Stimulated activated CD8-positive, alpha-beta memory T cell treated with anti-CD3 and anti-CD28 coated beads, Interleukin-4, amount 100 ng/mL, for 4 hours (primary cell): ENCODE measurements at places on chromosomes 16 and 17.

- DNase-seq: no peak
Observed at GRCh38 chr17:77744066-77744988, 214.2 kb upstream of the TNRC6C start.

DNA sequence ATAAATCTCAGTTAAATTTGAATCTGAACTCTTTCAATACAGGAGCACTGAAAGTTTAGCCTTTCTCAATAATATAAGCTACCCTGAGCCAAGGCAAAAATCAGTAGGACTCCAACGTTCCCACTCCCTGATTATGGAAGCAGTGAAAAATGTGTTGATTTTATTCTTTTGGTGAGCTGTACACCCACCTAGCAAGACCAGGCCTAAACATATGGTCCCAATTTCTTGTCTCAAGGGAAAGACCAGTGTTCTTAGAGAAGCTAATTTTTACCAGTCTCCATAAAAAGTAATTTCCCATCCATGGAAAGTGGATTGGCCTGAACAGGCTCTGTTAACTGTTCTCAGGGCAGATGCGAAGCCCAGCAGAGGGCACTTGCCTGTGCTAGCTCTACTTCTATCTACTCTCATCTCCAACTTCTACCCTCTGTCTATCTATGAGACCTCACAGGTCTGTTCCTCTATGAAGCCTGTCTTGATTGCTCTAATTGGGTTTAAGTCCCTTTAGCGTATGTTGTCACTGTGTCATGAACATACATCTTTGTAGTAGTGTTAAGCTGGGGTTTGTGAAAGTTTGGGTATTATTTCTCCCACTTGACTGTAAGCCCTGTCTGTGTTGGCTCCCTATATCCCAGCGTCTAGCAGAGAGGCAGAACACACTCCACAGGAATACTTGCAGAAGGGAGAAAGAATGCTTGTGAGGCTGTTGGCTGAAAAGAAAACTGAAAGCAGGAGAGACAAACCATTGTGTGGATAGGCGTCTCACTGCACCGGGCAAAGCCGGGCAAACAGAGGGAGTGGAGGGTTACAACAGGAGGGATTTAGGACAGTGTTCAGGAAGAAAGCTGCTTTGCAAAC lies 167.1 kb upstream of the MAF start:
- no peak for DNase-seq

- DNase-seq: no peak
Observed at GRCh38 chr17:28533091-28533807, 19.2 kb downstream of the UNC119 start.

GRCh38 chr17:42835732-42836131 lies 2.5 kb downstream of the PSME3 start:
- no peak for DNase-seq

DNA sequence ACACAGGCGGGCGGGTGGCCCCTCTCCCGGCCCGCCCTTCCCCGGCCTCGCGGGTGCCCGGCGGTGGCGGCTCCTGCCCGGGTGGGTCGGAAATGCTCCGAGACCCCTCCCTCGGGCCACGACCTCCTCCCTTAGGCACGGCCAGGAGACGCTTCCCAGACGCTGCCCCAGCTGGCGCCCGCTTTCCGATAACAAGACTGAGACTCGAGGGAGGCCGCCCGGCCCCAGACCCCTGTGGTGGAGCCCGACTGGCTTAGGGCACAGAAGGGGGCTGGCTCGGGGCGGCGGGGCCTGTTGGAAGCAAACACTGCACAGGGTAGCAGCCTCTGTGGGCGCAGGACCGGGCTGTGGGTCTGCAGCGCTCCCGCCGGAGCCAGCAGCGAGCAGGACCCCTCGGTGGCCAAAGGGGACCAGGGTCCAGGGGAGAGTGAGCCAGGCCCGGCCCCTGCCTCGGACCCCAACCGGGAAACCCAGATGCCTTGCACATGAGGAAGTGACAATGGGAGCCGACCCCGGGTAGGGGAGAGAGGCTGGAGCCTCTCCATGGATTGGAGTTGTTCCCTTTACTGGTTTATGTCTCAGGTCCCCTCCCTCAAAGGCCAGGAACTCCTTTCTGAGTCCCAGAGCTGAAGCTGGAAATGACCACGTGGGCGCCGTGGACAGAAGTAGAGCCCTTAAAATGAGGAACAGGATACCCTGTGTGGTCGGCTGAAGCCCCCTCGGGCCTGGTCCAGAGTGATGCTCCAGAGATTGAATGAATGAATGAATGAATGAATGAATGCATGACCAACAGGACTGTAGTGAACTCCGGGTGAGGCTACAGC lies 19.8 kb upstream of the ADCY7 start:
- no peak for DNase-seq

GRCh38 chr17:48131216-48131824 lies 23.8 kb downstream of the SNX11 start:
- no peak for DNase-seq

GRCh38 chr17:43530288-43531081 lies 15.7 kb downstream of the ETV4 start:
- no peak for DNase-seq

DNA sequence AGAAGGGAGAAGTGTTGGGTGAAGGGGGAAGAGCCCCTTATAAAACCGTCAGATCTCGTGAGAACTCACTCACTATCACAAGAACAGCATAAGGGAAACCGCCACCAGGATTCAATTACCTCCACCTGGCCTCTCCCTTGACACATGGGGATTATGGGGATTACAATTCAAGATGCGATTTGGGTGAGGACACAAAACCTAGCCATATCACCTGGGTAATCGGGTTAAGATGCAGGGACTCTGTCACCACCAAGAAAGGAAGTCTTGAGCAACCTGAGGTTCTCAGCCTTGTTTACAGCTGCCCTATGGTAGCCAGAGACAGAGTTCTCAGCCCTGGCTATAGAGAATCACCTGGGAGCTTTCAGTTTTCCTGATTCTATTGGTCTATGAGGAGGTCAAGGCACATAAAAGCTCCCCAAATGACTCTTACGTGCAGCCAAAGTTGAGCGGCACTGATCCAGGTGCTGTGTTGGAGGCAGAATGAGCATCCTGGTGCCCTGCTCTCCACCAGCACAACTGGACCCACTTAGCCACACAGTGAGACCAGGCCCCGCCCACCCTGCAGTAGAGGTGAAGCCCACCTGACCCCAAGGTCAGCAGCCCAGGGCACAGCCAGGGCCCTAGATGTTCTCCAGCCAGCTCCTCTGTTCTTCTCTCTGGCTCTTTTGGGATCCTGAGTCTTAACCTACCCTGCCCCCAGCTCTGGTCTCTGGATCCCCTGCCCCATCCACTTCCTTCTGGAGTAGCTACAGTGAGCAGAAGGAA lies 138.5 kb upstream of the CDH5 start:
- DNase-seq: no peak

DNA sequence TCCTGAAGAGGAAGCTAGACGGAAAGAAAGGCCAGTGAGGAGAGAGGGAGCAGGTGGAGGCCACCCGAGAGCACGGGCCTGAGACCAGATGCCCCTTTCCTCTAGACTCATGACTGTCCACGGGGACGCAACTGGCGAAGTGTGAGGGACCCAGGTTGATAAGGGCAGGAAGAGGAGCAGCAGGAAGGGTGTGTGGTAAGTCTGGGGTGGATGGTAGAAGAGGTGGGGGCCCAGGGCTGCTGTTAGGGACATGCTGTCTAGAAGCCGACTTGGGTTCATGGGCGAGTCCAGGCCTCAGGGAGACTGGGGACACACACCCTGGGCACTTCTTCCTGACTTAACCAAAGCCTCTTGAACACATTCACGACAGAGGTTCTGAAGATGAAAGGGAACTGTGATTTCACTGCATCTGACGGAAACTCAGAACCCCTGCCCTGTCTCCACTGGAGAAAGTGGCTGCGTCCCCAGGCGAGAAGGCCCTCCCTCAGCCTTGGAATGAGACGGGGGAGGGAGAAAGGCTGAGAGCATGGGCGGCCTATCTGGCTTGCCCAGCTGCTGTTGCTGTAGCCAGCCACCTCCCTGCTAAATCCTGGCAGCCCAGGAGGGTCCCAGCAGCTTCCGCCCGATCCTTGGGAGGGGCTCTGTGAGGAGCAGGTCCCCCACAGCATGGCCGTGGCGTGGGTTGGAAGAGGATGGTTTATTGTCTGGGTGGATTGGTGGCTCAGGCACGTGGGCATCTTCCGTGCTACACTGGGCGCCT lies 6.0 kb downstream of the HIC1 start:
- DNase-seq: no peak

GRCh38 chr16:67163999-67164558 lies 466 bp upstream of the HSF4 start:
- no peak for DNase-seq

- no peak for DNase-seq
Observed at GRCh38 chr17:36862116-36862920, 75.0 kb upstream of the LHX1 start.

- no peak for DNase-seq
Observed at GRCh38 chr17:81703747-81704654, 834 bp downstream of the MRPL12 start.

DNA sequence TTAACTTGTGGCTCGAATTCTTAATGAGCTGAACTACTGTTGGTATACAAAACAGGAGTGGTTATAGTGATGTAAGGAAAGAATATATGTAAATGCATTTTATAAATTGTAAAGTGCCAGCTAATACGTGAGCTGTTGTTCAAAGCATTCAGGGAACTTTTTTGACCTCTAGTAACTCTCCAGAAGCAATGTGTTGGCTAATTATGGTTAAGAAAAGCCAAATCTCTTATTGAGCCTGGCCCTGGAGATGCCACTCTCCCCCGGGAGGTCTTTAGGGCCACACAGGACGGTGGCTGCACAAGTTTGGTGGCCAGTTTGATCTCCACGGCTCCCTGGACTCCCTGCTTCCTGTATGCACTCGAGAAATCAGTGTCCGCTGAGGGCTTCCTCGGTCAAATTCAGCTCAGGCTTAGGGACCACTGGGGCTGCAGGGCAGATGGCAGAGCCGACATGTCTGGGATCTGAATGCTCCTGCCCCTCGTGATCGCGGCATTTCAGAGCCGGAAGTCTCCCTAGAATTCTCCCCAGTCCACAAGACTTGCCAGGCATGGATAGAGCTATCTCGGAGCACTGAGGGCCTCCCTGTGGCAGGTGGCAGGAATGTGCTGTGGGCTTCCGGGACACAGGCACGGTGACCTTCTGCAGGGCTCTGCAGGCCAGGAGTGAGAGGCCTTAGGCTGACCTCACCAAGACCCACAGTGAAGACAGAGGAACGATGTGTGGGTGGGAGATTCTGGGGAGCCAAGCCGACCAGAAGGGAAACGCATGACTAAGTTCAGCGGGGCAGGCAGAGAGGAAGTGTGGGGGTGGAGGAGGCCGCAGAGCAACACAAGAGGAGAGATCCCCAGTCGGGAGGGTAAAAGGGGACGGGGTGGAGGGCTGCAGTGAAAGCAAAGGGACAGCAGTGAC lies 18.6 kb upstream of the PITPNM3 start:
- peak; percentile 21 for DNase-seq

DNA sequence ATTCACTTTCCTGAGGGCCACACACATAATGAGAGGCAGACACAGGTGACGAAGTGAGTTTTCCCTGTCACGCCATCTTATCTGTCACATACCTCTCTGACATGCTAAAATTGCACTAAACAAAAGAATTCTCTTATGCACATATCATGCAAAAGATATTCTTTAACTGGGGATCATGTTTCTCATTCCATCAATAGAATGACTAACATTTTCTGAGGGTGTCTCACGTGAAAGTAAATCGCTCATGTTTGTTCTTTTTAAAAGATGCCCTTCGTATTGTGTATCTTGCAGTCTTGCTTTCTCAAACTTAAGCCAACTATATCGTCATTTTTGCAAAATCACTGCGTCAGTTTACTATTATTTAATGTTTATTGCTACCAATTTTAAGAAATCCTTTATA lies 306.4 kb downstream of the WWOX start:
- no peak for DNase-seq

- DNase-seq: no peak
Observed at GRCh38 chr17:11979795-11980194, 17.5 kb downstream of the ZNF18 start.

GRCh38 chr17:45277992-45278391 lies 16.1 kb upstream of the SPATA32 start:
- DNase-seq: no peak

DNA sequence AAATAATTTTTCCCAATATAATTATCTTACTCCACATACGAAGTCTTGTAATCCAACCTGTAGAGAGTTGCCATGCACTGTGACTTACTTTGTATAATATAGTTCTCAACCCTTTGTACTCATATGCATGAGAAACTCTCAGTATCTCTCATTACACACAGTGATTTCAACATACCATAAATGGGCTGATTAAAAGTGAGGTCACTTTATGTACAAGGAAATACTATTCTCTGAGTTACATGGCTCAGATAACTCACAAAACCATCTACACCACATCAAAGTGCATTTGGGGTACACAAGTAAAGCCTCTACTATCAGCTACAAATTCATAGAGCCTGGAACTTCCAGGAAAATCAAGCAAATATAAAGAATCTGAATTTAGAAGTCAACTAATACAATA lies 27.9 kb downstream of the SLFN12 start:
- DNase-seq: no peak

GRCh38 chr16:66026211-66026610 lies 340.3 kb upstream of the CDH5 start:
- no peak for DNase-seq

- no peak for DNase-seq
Observed at GRCh38 chr17:74606050-74606449, 14.0 kb upstream of the CD300LD start.

GRCh38 chr17:39648616-39649366 lies 11.8 kb downstream of the STARD3 start:
- DNase-seq: no peak

GRCh38 chr16:56589141-56590039 lies at the start of gene MT3:
MT3 (plus strand) TSS chr16:56589528; CDS start chr16:56589591, 63 bp downstream.
- no peak for DNase-seq

- DNase-seq: no peak
Observed at GRCh38 chr16:86996081-86996480, 321.1 kb downstream of the C16orf95 start.

DNA sequence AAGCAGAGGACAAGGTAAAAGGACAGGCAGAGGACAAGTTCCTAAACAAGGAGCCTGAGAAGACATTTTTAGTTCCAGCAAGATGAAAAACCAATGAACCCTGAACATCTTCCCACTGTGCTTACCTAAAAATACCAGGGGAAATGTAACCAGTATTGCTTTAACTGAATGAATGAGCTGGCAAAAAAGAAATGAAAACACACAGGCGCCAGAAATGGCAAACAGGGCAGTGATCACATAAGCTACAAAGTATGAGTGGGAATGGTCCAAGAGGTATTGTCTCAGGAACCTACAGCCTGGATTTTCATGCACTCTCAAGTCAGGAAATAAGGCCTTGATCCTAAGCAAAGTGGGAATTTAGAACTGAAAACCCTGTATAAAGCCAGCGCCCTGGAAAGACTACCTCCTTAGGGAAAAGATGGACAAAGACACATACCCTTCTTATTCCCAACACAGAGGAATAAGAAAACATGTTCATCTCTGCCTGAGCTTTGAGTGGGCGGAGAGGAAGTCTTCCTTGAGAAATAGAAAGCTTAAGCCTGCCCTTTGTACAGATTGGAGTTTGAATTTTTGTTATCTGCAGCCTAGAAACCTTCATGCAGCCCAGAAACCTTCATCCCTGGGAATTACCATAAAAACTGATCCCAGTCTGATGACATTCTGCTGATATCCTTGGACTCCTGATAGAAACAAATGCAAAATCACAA lies 2.1 kb downstream of the CMTM2 start:
- no peak for DNase-seq

GRCh38 chr17:45112559-45113423 lies 19.5 kb downstream of the PLCD3 start:
- DNase-seq: no peak
